ENCODE measurements at places on chromosomes 7 and 10.

DNA sequence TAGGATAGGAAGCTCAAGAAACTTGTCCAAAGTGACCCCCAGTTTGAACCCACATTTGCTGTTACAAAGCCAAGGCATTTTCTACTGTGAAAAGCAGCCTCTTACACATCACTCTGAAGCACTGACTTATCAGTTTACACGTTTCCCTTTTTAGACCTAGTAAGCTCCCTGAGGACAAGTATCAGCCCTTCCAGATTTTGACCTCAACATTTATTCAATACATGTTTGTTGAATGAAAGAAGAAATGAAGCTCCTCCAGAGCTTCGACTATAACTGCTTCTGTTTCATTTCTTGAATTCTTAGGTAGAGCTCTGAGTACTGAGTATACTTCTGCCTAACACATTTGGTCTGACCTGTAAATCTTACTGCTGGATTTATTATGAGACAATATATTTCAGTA lies 2.7 kb downstream of the WASL start:
- no peak for DNase-seq

DNA sequence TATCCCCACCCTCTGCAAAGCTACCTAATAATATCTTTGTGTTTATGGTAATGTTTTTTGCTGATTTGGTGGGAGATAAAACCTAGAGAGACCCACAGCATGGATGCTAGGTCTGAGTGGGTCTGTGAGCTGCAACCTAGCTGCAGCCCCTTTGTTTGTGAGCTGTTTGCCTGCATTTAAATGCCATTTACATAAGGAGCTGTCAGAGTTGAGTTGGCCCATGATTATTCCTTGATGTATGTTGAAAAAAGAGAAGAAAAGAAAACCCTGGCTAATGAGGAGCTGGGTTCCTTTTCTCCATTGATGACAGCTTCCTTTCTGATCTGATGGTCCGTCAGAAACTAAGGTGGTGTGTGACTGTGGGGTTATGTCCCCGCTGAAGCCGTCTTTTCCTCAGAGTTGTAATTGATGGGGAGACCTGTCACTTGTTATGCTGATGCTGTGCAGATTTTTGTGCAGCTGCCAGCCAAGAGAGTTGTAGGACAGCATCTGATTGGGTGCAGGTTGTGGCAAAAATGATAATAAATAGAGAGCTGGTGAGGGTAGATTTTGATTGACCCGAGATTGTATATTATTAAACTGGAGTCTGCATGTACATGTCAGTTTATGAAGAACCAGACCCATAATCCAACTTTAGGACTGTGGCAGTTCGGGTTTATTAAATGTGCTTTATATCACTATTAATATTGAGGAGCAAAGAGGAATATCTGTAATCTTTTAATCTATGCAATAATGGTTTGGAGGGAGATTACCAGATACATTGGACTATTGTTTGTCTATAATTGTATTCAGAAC lies 219.8 kb downstream of the AUTS2 start:
- DNase-seq: no peak

DNA sequence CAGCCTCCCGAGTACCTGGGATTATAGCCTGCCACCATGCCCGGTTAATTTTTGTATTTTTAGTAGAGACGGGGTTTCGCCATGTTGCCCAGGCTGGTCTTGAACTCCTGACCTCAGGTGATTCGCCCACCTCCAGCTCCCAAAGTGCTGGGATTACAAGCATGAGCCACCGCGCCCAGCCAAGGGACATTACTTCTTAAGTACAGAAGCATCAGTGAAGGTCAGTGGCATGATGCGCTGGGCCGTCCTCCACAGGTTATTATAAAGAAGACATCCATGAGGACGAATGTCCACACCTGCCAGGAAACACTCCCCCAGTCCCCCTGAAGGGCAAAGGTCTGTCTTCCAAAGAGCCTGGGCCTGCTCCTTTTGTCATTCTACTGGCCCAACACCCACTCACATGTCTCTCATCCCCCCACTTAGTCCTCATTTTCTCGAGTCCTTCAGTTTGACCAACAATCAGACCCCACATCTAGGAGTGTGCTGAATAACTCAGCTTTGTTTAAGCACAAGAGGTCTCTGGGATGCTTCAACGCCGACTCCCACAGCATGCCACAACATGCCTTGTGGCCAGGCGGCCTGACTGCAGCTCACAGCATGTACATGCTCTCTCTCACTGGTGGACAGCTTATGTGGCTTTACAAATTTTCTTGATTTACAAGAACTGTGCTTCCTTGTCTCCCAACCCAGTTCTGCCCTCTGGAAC lies 73.0 kb downstream of the CTBP2 start:
- no peak for DNase-seq

GRCh38 chr7:74012842-74013249 lies 15.1 kb upstream of the ELN start:
- no peak for DNase-seq

DNA sequence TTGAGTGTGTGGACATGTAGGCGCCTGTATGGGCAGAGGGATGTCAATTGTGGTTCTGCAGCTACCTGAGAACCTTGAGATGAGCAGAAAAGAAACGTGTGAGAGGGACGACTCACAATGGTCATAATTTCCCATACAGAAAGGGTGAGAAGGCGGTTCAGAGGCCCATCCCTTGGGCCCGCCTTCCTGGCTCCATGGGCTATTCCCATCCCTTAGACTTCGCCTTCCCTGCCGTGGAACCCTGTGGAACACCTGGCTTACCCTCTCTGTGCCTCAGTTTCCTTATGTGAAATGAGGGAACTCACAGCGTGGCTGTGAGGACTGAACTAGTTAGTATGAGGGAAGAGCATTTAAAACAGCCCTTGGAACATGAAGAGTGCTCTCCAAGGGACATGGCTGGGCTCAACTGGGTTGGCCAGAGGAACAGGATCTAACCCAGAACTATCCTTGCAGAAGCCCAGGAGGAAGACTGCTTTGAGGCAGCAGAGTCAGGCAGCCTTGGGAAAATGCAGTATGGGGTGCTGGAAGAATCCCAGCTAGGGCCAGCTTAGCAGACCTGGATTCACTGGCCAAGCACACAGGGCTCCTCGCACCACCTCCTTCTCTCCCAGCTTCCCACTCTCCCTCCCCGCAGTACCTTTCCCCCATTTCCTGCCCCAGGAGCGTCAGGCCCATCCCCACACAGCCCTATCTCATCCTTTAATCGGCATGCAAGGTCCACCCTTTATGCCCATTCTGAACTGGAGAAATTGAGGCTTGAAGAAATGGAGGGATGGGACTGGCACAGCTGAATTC lies 11.1 kb upstream of the ZMIZ1 start:
- no peak for DNase-seq

DNA sequence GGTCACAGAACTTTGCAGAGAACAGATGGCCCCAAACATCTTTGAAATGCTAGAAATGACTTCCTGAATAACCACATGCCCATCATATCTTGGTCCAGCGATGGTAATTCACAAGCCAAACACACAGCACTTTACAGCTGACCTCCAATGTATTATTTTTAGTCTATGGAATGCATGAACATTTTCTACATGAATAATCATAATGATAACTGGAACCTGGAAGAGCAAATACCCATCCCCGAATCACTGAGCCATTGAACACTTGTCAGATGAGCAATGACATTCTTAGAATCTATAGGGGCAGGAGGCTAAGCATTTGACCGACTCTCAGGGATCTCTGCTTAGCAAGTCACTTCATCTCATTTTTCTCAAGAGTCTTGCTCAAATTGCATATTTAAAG lies 167.3 kb downstream of the CREB5 start:
- no peak for DNase-seq

DNA sequence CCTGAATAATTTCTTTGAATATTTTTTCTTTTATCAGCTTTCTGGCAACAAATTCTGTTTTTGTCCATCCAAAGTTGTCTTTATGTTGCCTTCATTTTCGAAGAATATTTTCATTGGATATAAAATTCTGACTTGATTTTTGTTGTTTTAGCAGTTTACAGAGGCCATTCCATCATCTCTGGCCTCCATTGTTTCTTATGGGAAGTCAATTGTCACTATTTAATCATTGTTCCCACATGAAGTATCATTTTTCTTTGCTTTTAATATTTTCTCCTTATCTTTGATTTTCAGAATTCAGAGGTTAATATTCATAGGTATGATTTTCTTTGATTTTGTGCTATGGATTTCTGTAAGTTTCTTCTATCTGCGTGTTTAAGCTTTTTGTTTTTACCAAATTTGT lies 512.6 kb downstream of the LRMDA start:
- no peak for DNase-seq

GRCh38 chr7:123749537-123749857 lies 694 bp upstream of the WASL start:
- peak; percentile 23 for DNase-seq

DNA sequence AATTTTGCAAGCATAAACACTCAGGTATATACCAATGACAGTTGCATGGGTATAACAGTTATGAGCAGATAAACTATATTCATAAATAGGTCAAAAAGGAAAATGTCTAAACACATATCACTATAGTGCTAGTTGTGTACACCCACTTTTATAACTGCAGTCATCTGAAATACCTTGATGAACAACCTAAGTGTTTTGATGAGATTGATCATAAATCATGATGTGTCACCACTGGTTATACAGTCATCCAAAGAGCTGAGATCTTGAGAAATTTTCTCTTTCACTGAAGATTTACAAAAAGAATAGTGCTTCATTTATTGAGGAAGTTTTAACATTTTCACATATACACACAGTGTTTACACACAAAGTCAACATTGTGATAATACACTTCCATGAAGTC lies 78.6 kb upstream of the SLC25A13 start:
- no peak for DNase-seq

- no peak for DNase-seq
These were observed 1106.2 kb downstream of the XPNPEP1 start for GRCh38 chr10:108817135-108817534.

GRCh38 chr7:7953806-7954205 lies 14.8 kb upstream of the GLCCI1 start:
- DNase-seq: no peak

- DNase-seq: no peak
These were observed 3.1 kb upstream of the BRI3 start for GRCh38 chr7:98278408-98278807.

DNA sequence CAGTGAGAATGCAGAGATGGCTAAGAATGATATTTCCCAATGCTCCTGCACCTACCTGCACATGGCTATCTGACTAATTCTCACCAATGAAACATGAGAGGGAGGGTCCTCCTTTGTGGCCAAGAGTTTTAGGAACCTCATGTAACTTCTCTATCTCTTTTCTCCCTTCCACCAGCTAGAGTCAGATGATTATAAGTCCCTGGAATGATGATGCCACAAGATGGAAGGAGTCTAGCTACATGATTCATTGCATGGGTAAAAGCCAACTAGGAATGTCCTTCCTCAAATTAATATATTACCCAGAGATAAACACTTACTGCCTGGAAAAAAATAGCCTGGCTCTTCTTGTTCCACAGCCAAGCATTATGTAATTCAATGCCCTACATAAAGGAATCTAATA lies 55.1 kb upstream of the AASS start:
- no peak for DNase-seq

DNA sequence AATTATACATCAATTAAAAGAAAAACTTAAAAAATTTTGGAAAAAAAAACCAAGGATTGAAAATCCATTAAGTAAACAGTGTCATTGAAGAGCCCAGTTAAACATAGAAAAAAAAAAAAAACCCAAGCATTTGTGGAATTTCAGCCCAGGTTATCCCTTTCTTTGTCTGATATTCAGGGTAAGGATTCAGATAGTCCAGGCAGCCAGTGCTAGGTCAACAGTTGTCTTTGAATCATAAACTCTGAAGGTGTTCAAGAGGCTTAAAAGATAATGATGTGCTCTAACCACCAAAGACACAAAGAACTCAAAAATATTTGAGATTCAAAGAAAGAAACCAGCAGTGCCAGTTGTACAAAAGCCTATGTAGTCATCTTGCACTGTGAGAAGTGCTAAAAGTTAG lies 270.3 kb upstream of the DKK1 start:
- no peak for DNase-seq

DNA sequence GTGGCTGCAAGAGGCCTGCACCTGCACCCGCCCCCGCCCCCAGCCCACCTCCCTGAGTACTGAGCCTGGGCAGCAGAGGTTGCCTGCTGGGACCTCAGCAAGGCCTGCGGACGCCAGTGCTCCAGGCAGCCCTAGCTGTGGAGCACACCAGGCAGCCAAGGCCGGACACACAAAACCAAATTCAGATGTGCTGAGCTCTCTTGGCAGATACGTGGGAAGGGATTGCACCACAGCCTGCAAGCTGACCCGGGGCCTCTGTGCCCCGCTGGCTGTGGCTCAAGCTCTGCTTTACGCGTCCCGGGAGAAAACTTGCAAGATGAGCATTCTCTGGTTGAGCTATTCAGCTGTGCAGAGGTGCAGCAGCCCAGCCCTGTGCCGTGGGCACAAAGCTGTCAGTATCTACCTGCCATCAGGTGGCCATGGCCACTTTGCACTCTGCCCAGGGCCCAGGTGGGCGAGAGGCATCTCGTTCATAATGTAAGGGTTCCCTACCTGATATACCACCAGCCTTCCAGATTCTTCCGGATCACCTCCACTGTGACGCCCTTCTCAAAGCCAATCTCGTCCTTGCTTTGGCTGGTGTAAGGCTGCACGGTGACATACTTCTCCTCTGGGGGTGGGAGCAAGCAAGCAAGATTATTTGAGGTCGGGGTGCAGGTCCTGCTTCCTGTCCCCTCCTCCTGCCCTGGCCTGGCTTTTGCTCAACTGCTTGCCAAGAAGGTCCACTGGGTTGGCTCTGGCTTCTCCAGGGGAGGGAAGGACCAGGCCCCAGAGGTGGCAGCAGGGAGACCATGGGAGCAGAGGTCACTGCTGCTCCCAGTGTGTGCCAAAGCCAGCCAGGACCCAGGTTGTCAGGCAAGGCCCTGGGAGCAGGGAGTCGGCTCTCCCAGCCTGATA lies 123.4 kb downstream of the NEURL1 start:
- no peak for DNase-seq

DNA sequence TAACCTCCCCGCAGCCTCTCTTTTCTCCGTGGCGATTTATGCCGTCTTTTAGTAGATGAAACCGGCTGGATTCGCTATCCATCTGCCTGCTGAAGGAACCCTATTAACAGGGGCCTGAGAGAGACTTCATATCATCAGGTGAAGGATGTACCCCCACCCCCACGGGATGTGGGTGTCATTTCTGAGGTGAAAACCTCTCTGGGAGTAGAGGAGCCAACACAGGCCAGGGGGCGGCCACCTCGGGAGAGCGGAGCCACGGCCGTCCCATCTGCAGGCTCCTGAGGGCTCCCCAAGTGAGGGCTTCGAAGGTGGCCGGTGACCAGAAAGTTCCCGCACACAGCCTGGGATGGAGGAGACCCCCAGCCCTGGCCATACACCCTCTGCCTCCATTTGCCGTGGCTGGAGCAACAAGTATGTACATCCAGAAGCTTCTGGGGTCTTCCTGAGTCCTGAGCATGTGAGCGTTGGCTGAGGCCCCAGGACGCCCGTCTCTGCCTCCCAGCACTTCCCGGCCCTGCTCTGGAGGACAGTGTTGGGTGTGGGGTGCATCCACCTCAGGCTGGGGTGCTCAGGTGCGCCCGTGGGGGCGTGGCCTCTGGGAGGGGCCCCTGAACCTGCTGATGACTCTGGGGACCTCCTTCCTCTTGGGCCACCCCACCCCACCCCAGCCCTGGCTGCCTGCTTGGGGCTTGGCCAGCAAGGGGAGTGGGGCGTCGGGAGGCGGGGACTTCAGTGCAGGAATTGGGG lies 84.7 kb downstream of the NKX6-2 start:
- no peak for DNase-seq

GRCh38 chr7:134943785-134944400 lies 42.4 kb upstream of the AGBL3 start:
- DNase-seq: no peak
